ENCODE measurements at places on chromosomes 6 and 20.

DNA sequence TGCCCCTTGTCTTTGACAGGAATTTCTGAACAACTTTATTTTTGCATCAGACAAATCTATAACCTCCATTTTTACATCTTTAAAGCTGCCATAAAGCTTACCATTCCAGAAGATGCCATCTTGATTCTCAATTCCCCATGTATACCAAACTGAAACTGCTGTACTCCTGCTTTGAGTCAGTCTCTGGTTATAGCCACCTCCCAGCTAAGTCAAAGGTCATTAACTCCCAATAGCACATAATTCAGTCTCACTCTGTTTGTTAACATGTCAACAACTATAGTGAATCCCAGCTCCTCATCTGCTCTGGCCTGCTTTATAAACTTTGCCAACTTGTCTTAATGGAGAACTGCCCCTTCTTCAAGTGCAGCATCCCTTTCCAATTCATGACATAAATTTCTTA, 343.6 kb downstream of the FRK start:
- no peaks in the 10 kb centered on the region for H3K27me3 ChIP-seq
- no peaks in the 10 kb centered on the region for H3K4me1 ChIP-seq
- H3K4me3 ChIP-seq = no peak overlapping the region
- H3K27ac ChIP-seq = no peak overlapping the region

DNA sequence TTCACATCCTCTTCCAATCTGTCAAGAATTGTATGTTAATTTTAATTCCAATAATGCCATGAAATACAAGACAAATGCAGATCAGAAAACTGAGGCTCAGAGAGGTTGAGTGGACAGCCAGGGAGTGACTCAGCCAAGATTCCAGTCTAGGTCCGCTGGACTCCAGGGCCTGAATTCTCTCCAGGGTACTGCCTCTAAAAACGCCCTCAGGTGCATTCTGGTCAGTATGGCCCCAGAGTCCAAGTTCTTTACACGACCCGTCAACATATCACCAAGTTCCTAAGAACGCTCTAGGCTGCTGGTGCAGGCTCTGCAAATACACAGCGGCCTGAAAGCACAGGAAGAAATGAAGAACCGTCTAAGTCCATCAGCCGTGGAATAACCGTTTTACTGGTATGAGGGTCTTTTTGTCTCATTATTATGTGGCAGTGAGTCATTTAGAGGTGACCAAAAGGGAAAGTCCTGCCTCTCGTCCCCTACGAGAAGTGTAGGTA, 709 bp upstream of the ASXL1 start:
- H3K27ac ChIP-seq = peak overlapping the region; percentile 98
- H3K36me3 ChIP-seq = peaks cover 18% of the 10 kb centered on the region
- no peaks in the 10 kb centered on the region for H3K27me3 ChIP-seq
- H3K4me1 ChIP-seq = peaks cover 39% of the 10 kb centered on the region

- no peaks in the 10 kb centered on the region for H3K36me3 ChIP-seq
- H3K27ac ChIP-seq = no peak overlapping the region
- no peaks in the 10 kb centered on the region for H3K4me1 ChIP-seq
- no peaks in the 10 kb centered on the region for H3K27me3 ChIP-seq
- DNase-seq = no peak
- no peak overlapping the region for H3K4me3 ChIP-seq
These were observed 35.7 kb upstream of the ZMYND8 start for GRCh38 chr20:47392015-47392720.

- no peak overlapping the region for H3K4me3 ChIP-seq
- no peaks in the 10 kb centered on the region for H3K36me3 ChIP-seq
- H3K27me3 ChIP-seq = no peaks in the 10 kb centered on the region
These were observed 31.0 kb downstream of the POM121L2 start for GRCh38 chr6:27281105-27281539.

DNA sequence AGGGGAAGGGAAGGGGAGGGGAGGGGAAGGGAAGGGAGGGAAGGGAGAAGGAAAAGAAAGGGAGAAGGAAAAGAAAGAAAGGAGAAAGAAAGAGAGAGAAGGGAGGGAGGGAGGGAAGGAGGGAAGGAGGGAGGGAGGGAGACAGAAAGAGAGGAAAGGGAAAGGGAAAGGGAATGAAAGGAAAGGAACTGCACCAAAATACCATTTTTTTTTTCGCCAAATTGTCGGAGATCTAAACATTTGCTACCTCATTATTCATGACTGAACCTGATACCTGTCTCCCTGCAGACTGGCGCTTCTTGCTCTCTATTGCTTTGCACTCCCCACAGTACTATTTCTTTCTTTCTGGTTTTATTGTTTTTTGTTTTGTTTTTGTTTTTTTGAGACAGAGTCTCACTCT, 117.3 kb upstream of the LGSN start:
- no peak overlapping the region for H3K27ac ChIP-seq
- no peaks in the 10 kb centered on the region for H3K36me3 ChIP-seq
- H3K4me3 ChIP-seq = no peak overlapping the region
- no peaks in the 10 kb centered on the region for H3K27me3 ChIP-seq

DNA sequence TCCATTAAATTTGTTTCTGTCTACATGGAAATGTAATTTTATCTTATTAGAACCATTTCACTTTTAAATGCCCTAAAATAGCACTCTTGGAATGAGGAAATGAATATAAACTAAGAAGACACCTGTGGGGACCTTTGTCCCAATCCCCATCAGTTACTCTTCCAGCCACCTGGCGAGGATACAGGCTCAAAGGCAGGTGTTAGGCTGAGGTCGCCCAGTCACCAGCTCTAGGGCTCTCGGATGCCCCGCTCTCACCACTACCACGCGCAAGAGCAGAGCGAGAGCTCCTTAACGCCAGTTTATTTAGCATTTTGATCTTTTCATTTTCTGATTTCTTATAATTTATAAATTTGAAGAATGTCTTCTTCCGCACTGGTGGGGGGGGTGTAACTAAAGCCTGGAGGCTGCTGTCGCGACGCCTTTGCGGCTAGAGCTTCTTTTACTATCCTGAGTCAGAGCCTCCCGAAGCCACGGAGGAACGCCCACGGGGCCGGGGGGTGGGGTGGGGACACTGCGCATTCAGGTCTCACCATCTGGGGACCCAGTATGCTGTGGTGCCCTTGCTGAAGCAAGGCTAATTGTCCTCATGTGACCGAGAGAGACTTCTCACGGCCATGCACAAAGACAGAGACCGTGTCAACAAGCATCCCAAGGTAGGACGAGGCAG, 38.7 kb upstream of the AFDN start:
- no peak overlapping the region for H3K27ac ChIP-seq
- H3K4me3 ChIP-seq = no peak overlapping the region
